ENCODE measurements at places on chromosomes 5 and 9.

- no peak for DNase-seq
These were observed 85.8 kb downstream of the PHAX start for GRCh38 chr5:126686451-126687126.

DNA sequence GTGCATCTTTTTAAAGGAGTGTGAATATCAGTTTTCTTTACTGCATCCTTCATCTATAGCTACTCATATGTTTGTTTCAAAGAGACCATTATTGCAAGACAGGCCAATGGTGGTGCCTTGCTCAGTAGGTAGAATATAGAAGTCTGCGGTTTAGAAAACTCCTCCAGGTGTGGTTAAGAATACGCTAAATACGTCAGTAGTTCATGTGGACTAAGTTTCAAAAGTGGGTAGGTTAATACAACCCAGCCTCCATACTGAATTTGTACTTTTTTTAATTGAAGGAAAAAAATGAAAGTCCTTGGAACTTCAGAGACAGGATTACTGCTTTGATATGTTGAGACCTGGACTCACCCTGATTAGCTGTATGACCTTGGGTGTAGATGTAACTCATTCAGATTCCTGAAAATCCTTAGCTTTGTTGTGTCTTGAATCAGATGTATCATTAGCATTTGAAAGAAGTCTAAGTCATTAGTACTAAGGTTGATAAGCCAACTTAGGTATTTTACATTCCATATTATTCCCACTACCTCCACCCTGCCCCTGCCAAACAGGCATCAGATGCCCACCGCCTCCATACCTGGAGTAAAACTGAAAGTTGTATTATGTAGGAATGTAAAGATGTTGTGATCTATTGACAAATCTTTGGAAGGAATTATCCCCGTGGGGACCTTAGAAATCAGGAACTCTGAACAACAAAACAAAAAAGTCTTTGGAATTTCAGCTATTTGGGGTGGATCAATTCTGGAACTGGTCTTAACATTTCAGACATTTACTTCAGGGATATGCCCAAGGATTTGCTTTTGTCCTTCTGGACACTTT lies 6.1 kb downstream of the BASP1 start:
- peak; percentile 25 for DNase-seq

GRCh38 chr9:33524306-33524947 lies 376 bp downstream of the ANKRD18B start:
- DNase-seq = peak; percentile 9

DNA sequence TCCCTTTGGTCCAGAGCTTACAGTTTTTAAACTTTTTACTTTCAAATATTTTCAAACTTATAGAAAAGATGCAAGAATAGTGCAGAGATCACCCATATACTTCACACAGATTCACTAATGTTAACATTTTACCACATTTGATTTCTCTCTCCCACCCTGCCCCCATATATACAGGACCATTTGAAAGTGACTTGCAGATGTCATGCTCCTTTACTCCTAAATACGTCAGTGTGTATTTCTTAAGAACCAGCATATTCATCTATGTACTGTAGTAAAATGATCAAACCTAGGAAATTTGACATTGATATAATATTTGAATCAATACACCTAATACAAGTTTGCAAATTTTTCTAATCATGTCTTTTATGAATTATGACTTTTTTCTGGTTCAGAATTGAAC lies 100.4 kb upstream of the CHD1 start:
- no peak for DNase-seq

DNA sequence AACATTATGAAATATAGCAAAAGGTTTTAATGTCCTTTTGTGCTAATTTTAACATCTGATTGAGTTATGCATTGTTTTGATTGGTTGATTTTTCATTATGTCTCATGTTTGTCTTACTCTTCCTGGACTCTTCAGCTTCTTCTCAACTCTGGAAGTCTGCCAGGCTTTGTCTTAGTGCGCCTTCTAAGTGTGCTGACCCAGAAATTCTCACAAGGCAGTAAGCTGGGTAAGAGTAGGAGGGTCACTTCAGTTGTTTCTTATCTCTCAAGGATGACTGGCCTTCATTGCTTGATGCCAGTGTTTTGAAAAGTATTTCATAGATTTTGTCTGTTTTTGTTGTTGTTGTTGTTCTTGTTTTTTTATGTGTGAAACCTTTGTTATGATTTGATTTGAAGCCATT lies 59.2 kb downstream of the RIC1 start:
- DNase-seq = no peak

DNA sequence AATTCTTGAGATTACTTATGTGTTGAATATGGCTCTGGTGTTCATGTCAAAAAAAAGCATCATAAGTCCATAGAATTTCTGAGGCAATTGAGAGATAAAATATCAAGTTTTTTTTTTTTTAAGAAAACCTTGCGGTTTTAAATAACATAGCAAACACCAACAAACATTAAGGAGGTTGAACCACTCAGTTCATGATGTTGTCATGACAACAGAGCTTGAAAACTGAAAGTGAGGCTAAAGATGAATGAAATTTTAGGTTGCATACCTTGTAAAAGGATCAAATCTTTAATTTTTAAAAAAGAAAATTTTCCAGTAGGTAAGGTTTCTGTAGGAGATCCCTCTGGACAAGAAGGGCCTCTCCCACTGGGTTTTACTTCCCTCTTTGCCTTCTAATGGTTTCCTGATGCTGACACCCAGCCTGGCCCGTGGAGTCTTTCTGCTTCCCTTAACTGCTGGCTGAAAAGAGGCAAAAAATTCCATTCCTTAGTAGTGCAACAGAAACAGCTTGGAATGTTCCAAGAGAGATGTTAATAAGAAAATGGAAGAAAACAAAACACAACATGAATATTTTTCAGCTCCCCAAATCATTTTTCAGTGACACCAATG lies 60.0 kb upstream of the FER start:
- DNase-seq = peak; percentile 32

- DNase-seq = no peak
These were observed 37.9 kb downstream of the UBTD2 start for GRCh38 chr5:172245703-172246125.

- no peak for DNase-seq
These were observed 6.4 kb upstream of the FPGS start for GRCh38 chr9:127796225-127796813.

GRCh38 chr9:133658442-133659431 lies 22.6 kb downstream of the DBH start:
- no peak for DNase-seq

DNA sequence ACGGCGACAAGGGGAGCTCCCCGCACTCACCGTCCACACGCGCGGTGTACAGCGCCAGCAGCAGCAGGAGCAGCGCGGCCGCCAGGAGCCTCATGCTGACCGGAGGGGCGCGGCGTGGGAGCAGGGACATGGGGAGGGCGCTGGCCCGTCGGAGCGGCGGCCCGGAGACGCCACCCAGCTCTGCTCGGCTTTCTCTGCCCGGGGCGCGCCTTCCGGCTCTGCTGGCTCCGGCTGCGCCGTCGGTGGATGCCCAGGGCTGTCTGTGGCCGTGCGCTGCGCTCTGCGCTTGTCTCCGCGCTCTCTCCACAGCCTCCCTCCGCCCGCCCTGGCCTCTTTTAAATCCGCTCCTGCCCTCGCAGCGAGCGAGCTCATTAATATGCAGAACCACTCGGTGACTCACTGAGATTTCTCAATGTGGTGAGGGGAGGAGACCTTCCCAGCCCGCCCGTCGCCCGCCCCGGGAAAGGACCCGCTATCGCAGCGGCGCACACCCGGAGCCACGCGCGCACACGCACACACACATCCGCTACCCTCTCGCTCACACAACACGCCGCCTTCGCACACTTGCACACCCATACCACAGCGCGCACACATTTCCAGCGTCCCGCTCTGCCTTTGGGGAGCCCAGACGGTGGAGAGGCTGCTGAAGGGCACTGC lies at the start of gene CXCL14:
Gene CXCL14, minus strand, starts transcription at position 307 of the 657 bp plus-strand sequence. Its CDS starts 213 bp downstream, at position 94.
- DNase-seq = no peak

Measured in GM10248 (cell line).